ENCODE measurements at places on chromosomes 7 and 10.

GRCh38 chr10:127976701-127977356 is 69.9 kb downstream of the PTPRE start:
- no peak for DNase-seq

- no peak for DNase-seq
These were observed 409.2 kb downstream of the NRG3 start for GRCh38 chr10:82284180-82284579.

GRCh38 chr10:16792675-16793074 is 24.5 kb downstream of the RSU1 start:
- no peak for DNase-seq

DNA sequence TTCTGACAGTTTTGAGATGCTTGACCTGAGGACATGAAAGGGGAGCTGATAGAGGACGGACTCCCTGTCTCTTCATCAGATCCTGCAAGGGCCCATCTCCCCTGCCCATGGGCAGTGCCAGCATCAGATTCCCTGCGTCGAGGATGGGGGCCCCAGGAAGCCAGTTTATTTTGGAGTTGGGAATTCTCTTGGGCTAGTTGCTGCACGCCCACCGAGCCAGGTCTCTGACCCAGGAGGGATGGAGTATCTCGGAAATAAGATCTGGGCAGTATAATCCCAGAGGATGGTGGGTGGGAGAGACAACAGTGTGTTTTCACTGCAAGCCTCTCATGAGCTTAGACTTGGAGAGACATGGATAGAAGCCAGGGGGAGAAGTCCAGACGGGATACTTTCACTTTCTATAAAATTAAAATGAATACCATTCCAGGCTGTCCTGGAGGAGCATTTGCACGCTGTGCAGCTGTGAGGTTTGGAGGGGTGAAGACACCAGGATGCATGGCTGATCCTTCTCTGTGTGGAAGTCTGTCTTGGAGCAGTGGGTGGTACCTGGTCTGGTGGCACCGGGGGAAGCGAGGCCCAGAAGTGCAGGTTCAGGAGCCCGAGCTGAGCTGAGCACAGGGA is 25.8 kb downstream of the DOCK1 start:
- DNase-seq, result no peak

GRCh38 chr10:17453373-17454091 is 863 bp downstream of the ST8SIA6 start:
- DNase-seq, result no peak

- no peak for DNase-seq
These were observed 344.2 kb upstream of the GALNT17 start for GRCh38 chr7:70787771-70788170.

DNA sequence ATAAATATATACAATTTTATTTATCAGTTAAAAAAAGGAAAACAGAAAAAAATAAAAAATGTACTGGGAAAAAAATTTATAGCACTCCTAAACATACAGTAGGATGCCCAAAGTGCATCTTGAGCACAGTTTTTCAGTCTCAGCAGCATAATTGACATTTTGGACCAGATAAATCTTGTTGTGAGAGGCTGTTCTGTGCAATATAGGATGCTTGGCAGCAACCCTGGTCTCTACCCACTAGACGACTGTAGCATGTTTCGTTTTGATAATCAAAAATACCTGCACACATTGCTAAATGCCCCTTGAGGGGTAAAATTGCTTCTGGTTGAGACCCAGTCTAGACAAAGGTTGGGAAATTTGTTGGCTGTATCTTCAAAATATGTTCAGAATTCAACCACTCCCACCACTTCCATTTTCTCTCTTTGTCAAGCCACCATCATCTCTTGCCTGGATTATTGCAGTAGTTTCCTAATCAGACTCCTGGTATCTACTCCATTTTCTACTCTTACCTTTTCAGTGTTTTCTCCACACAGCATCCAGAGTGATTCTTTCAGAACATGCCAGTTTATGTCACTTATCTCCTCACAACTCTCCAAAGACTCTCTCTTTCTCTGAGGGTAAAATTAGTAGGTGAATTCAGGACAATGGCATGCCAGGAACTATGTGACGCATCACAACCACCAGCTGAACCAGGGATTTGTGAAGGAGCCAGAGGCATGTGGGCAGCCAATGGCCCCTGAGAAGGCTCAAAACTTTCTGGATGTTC is 91.4 kb downstream of the GPR85 start:
- DNase-seq, result no peak

- no peak for DNase-seq
These were observed 7.5 kb upstream of the SMNDC1 start for GRCh38 chr10:110312206-110312605.

GRCh38 chr10:113663142-113663541 is 699 bp downstream of the NRAP start:
- no peak for DNase-seq

- DNase-seq, result no peak
These were observed 8.5 kb upstream of the RABGEF1 start for GRCh38 chr7:66731986-66732385.

DNA sequence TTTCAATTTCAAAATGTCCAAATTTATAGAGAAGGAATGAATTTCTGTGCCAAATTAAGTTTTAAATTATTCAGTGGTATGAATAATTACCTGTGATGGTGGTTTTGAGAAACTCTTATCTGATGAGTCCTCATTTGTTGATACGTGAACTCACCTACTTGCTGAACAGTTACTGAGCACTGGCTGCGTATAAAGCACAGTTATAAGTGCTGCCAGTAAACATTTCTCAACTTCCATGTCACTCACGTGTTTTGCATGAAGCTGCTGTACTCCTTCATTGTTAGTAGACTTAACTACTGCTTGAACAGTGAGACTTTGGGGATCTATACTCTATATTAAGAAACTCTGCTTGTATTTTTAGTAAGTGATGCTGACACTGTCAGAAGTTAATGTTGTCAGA is 269.1 kb upstream of the FZD8 start:
- no peak for DNase-seq

DNA sequence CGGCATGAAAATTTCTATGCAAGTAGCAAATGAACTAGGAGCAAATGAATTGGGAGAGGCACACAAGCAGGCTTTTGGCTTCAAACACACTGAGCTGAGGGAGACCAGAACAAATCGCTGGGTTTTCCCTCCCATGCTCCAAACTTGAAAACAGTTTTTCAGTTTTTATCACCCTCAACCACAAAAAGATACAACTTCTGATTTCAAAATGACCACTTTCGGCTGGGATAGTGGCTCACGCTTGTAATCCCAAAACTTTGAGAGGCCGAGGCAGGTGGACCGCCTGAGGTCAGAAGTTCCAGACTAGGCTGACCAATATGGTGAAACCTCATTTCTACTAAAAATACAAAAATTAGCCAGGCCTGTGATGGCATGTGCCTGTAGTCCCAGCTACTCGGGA is 9.0 kb upstream of the CHUK start:
- no peak for DNase-seq

GRCh38 chr7:131727189-131727588 is 170.8 kb upstream of the PODXL start:
- DNase-seq, result no peak

DNA sequence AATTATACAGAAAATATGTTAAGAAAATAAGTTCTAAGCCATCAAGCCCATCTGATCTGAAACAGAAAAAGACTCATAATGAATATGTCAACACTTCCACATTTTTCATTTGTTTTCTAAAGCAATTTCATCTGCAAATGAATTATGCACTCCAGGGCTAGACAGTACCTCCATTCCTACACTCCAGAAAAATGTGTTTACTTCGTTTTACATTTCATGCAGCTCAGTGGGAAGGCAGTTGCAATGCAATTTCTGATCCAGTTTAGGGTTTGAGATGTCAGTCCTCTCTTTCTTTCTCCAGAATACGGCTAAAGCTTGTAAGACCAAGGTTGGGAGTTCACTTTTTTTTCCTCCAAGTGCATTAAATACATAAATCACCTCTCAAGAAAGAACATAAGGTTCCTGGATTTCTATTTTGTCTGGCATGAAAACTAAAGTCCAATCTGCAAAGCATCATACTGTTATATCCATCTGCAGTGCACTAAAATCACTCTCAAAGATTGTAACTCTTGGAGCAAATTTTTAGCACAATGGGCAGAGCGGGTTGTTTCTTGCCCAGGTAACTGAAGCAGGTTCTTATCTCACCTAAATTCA is 348.8 kb upstream of the C7orf33 start:
- DNase-seq, result no peak

DNA sequence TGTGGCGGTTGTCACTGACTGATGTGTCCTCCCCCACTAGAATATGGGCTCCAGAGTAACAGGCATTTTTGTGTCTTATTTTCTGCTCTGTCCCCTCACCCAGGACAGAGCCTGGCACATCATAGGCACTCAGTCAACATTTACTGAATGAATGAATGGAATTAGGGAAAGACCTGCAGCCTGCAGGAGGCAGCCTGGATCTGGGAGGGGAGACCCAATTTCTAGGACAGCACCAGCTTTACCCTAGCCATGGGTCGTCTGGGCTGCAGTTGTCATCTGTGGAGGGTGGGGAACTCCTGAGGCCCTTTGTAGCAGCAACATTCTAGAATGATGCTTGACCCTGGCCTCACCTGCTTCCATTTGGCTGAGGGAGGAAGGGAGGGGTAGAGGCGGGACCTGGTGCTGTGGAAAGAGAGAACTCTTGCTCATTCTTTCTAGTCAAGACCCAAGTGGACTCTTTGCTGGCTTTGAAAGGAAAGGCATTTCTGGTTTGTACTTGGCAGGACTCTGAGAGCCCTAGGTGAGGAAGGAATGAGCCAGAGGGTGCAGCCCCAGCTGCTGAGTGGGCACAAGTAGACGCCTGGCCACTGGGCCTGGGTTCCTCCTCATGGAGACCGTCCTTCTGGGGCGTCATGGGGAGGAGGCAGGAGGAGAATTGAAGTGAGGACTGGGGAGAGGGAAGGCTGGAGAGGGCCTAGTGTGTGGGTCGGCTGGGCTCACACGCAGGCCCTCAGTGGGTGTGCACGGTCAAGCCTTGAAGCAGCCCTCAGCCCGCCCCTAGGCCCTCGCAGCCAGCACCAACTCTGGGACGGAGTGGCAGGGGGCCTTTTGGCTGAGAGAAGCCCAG is 8.9 kb downstream of the FGF8 start:
- DNase-seq, result no peak

DNA sequence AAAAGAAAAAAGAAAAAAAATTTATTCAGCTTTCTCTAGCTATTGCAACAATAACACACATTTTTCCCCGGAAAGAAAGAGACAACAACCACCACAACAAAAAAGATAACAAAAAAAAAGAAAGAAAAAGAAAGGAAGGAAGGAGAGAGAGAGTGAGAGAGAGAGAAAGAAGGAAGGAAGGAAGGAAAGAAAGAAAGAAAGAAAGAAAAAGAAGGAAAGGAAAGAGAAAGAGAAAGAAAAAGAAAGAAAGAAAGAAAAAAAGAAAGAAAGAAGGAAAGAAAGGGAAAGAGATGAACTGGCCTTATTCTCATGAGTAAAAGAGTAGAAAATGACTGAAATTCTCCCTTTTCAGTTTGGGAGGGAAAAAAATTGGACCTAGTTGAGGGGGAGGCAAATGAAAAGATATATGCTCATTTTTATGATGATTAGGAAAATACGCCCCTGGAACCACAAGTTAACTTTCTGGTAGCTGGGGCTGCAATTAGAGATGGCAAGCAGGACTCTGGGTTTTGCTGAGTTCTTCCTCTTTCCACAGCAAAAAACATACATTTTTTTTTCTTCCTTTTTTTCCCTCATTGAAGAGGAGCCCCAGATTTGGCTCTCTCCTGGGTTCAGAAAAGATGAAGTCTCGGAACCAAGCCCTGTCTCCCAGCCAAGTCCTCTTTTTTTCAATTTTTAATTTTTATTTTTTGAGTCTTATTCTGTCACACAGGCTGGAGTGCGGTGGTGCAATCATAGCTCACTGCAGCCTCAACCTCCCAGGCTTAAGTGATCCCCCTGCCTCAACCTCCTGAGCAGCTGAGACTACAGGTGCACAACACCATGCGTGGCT is 12.6 kb upstream of the PRDX3 start:
- DNase-seq, result no peak

GRCh38 chr10:49286686-49287085 is 12.3 kb upstream of the C10orf71 start:
- DNase-seq, result no peak

- DNase-seq, result no peak
These were observed 64.2 kb upstream of the RAPGEF5 start for GRCh38 chr7:22420973-22421635.

DNA sequence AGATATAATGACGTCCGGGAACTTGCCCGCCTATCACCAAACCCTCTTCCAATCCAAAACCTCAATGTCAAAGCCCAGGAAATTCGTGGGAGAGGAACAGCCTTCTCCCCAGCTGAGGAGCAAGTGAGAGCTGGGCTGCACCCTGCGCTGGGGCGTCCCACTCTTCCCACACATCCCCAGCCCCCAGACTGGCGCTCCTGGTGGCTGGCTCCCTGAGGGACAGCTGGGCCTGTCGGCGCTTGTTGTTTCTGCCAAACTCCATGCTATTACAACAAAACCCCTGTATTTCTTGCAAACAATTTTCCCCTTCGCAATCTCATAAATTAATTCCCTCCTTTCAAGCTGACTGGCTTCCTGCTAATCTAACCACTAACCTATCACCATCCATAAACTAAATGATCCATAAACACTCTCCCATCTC is 53.0 kb downstream of the GRID1 start:
- no peak for DNase-seq

GRCh38 chr7:140242057-140243031 is 65.6 kb upstream of the KDM7A start:
- DNase-seq, result no peak

GRCh38 chr10:127357265-127357664 is 160.9 kb upstream of the INSYN2A start:
- DNase-seq, result no peak

DNA sequence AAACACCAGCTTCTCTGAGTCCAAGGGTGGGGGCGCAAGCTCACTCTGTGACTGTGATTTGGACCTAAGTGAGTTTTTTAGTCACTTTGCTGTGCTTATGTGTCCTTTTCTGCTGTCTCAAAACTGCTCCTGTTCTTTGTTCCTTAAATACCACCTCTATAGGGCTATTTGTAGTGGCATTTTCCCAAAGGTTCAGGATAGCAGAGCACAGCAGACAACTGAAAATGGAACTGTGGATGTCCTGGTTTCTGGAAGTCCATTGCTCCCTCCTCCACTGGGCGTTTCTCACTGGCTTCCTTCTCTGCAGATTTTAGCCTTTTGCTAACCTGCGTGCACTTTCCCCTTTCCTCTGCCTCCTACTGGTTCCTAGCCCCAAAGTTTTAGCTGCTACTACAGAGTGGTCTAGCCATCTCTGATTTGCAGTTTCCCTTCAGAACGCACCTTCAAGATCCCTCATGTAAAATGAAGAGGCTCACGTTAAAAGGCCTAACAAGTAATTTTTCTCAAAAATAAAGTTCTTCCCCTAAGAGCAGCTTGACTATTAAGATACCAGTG is 25.6 kb downstream of the BLVRA start:
- DNase-seq, result no peak
